ENCODE measurements at places on chromosomes 5 and 9.

- DNase-seq, result no peak
These were observed 30.1 kb upstream of the HAPLN1 start for GRCh38 chr5:83750749-83751148.

- no peak for DNase-seq
These were observed 46.8 kb upstream of the FUBP3 start for GRCh38 chr9:130532426-130533080.

- no peak for DNase-seq
These were observed 85.4 kb downstream of the TRIM36 start for GRCh38 chr5:115084246-115084793.

GRCh38 chr5:95760273-95761191, 29.4 kb downstream of the RHOBTB3 start:
- DNase-seq, result no peak

DNA sequence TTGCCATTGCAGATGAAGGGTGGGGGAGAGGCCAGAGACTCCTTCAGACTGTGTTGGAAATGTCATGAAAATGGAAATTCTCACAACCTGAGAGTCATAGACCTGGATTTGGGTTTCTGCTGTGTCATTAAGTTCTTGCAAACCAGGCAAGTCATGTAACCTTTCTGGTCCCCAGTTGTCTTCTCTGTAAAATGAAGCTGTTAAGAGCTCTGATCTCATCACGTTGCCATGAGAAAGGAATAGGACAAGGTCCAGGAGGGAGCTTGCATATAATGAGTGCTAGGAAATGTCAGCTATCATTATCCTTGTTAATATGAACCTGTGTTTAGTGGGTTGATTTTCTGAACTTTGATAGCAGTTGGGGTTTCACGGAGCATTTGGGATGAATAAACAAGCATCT, 59.1 kb downstream of the FGF1 start:
- DNase-seq, result no peak

DNA sequence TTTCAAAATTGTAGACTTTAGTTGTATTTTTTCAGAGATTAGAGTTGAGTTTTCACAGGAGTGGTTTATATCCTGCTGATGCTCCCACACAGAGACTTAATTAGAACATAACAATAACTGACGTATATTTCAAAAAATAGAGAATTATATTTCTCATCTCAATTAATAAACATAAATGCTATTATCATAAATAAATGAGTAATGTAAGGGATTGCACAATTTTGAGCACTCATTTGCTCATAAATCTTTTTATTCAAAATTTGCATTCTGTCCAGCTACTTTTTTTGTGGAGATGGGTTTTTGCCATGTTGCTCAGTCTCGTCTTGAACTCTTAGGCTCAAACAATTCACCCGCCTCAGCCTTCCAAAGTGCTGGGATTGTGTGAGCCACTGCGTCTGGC, 515.7 kb upstream of the RORB start:
- no peak for DNase-seq

- DNase-seq, result no peak
These were observed 150.6 kb downstream of the PRR16 start for GRCh38 chr5:120614531-120615180.

DNA sequence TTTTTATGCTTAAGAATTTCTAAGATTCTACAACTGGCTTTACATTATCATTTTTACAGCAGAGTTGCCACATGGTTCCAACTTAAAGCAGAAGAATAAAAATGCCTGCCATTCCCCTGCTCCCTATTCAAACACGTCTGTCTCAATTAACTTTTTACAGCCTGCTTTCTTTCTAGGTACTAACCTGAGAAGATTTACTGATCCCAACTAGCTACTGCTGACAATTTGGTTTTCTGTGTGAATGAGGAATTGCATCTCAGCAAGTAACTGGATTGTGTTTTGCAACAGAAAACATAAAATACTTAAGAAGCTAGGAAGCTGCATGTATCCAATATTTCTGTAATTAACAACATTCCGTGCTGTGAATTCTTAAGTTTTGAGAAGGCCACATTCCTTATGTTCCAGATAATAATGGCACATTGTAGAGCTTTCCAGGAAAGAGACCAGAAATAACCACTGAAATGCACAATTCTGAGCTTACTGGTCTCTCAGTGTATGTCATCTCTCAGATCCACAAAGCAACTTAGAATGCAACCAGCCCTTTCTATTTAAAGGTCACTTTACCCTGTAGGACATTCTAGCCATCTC, 306.8 kb upstream of the NMUR2 start:
- no peak for DNase-seq

DNA sequence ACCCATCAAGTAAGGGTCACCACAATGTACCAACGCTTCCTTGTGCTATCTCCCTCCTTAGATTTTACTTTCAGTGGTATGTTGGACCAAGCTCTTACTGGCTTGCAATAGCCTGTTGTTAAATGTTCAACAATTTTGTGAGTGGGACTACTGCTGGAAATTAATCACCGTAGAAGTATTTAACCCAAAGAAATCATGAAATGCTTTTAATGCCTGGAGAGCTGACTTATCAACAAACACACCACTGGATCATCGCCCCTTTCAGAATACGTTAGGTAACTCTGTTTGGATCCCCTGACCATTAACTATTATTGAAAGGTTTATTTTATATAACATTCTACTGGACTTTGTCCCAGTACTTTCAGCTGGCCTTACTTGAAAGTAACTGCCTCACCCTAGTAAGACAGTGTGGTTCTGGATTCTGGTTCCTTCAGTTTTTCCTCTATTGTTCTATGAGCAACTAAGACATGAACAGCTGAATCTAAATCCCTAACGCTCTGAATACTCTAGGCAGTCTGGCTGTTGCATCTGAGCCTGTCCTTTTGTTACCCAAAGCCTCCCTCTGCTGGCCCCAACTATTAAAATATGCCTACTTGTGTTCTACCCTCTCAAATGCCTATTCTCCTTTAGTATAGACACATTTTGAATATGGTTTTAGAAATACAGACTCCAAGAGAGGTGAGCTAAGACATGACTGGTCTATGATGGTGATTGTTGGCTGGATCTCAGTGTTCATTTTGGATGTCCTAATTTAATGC, 1203.4 kb upstream of the DMAC1 start:
- no peak for DNase-seq

DNA sequence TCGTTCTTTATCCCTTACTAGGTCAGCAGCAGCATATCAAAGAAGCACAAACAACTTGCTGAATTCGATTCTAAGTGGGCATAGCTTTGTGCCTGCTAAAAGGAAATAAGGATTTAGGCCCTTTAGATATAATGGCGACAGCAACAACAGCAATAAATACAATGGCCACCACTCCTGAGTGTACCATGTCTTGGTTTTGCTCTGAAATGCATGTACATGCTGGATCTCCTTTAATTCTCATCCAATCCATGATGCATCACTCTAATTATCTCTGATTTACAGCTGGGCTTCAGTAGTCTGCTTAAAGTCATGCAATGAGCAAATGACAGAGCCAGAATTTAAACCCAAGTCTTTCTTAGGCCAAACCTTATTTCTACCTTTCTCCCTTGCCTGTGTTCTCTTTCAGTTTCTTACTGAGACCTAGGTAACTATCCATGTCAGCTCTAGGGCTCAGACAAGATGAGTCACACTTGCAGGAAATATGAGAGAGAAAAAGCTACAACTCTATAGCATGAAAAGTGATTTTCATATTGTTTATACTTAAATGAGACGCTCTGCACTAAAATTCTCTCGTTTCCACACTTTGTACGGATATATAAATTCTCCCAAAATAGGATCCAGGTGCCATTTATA, 111.8 kb downstream of the HMHB1 start:
- no peak for DNase-seq

DNA sequence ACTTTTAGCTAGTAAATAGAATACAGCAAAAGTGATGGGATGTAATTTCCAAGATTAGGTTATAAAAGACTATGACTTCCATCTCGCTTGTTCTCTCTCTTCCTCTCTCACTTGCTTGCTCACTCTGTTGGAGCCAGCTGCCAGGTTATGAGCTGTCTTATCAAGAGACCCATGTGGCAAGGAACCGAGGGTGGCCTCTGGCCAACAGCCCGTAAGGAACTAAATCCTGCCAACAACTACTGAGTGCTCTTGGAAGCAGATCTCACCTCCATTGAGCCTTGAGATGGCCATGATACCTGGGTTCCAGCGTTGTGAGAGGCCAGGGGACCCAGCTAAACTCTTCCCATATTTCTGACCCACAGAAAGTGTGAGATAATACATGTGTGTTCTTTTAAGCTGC, 636.1 kb downstream of the ACTL7B start:
- DNase-seq, result no peak

DNA sequence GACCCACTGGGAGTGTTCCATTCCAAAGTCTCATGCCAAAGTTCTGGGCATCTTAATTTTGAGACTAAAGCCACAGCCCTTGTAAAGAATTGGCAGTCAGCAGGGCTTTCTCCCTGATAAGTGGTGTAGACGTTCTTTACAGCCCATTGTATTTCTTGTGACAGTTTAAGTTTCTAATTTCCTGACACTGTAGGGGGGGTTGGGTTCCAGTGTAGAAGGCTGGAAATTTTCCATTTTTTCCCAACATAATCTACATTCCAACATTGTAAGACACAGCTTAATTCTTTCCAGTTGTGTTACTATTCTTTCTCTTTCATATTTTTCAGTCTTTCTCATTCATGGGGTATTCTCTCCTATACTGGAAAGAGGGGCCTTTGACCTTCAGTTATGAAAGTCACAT, 121.1 kb downstream of the FBXL7 start:
- no peak for DNase-seq

GRCh38 chr5:84622461-84622860, 237.8 kb upstream of the EDIL3 start:
- no peak for DNase-seq

DNA sequence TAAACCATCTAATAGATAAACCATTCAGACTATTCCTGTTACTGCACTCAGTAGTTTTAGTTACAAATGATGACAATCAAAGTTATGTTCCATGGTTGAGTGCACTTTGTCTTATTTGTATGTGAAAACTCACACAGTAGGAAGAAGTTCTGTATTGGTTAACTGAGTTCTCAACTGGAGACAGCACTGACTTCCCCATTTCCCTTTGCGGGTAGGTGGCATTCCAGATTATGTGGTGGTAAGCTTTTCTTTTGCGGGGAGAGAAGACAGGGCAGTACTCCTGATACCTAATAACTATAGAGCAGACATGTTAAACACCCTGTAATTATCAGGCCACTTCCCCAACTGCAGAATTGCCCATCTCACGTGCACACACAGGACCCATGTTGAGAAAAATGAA, 24.4 kb downstream of the TARS1 start:
- no peak for DNase-seq

DNA sequence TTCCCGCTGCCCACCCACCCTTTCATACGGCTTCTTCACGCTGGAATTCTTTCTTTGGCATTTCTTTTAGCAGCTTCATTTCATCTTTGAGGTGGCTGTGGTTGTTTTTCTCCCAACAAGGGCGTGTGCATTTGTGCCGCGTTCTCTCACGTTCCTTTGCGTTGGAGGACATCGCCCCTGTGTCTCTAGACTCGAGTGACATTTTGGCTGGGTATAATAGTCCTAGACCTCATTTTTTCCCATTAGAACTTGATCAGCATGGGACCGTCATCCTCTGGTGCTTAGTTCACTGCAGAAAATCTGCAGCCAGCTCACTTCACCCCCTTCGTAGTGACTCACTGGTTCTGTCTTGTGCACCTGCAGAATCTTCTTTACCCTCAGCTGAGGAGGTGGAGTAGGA, 29.5 kb downstream of the KCNT1 start:
- DNase-seq, result no peak

- DNase-seq, result no peak
These were observed 382.9 kb downstream of the TMEM232 start for GRCh38 chr5:110343616-110344015.

DNA sequence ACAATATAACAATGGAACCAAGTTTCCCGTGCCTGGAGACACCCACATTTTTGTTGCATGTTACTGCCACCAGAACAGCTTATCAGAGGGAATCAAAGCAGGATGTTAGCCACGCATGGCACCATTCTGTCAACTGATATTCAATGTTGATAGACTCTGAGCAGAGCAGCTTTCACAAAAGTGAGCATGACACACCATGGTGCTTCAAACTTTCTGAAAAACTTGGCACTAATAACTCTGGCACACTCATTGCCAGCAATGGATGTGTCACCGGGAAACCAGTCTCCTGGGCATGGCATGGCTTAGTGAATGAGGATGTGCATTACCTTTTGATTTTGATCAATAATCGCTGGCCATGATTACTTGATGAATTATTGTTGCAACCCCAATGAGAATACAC, 19.7 kb downstream of the NIPSNAP3B start:
- no peak for DNase-seq

DNA sequence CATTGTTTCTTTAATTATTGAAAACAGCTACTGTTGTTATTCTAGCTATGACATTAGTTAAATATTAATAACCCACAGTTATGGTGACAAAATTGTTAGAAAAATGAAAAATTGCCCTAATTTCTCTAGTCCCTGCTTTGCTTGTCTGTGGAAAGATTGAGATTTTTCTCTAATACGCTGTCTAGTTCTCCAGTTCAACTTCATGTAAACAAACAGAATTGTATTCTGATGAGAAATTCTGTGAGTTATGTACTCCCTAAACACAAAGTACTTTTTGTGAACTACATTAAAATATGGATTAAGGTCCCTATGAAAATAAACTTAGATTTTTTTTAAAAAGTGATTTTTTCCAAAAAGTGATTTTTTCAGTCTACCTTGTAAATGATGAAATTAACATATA, 8.7 kb downstream of the SLF1 start:
- DNase-seq, result no peak
